Natural killer cell (primary cell): ENCODE measurements at places on chromosomes 5 and 9. TPM values are rescaled to one million over a fixed set of nuclear protein-coding genes. Genes with fewer than 3 reads are reported as not detected.

- no peak for DNase-seq
Observed at GRCh38 chr9:76703270-76703669, 61.0 kb upstream of the PCA3 start.

DNA sequence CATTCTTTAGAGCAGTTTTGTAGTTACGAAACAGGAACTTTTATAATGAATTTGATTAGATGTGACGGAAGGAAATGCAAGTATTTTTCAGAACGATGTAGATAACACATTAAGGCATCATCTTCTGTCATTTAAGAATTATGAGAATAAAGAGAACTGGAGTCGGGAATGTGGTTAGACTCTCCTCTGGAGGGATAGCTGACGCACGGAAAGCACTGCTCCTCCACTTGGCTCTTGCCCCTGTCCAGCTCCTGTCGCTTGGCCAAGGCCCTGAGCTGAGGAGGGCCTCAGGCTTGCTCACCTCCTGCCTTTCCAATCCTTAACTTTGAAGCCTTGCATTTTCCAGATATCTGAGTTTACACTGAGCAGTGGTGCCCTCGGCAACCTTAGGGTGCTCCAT is 60.5 kb downstream of the MAP1B start:
- no peak for DNase-seq

GRCh38 chr5:175778951-175779503 is 92.4 kb upstream of the CPLX2 start:
- no peak for DNase-seq

- no peak for DNase-seq
Observed at GRCh38 chr5:150442699-150443080, 6.8 kb downstream of the RPS14 start.

DNA sequence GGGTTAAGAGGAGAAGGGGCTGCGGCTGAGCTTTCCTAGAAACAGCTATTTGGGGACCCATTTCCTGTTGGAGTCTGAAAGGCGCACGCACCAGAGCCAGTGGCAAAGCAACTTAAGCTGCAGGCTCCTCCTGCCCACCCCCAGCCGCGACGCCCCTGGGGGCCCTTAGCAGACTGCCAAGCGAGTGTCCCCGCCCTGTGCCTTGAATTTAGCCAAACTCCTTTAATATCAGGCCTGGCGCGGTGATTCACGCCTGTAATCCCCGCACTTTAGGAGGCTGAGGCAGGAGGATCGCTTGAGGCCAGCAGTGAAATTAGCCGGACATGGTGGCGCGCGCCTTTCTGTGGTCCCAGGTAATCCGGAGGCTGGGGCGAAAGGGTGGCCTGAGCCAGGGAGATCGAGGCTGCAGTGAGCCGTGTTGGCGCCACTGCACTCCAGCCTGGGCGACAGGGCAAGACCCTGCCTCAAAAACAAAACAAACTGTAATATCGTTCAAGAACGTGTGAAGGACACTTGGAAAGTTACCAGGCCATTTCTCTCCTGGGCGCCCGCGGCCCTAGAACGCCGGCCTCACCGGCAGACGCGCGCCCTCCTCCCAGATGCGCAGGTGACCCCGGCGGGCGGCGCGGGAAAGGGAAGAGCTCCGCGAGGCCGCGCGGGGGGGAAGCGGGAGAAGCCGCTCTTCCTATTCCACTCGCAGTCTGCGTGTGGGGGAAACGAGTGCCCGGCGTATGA is 1.0 kb upstream of the F2R start:
- peak; percentile 28 for DNase-seq

- no peak for DNase-seq
Observed at GRCh38 chr5:68225188-68225910, 9.8 kb downstream of the PIK3R1 start.

DNA sequence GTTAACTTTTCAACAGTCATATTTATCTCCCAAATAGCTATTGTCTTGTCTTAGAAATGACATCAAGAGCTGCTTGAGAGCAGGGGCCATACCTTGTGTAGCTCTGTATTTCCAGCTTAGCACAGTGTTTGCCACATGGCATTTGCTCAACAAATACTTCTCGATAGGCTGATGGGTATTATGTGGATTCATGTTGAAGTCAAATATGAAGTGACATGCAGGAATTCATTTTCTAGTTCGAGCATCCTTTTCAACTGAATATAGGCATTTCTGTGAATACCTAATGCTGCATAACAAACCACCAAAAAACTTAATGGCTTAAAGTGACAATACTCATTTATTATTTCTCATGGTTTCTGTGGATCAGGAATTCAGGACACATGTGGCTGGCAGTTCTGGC is 125.6 kb downstream of the TLE1 start:
- DNase-seq: no peak

GRCh38 chr5:15566789-15567188 is 66.8 kb downstream of the FBXL7 start:
- DNase-seq: no peak

DNA sequence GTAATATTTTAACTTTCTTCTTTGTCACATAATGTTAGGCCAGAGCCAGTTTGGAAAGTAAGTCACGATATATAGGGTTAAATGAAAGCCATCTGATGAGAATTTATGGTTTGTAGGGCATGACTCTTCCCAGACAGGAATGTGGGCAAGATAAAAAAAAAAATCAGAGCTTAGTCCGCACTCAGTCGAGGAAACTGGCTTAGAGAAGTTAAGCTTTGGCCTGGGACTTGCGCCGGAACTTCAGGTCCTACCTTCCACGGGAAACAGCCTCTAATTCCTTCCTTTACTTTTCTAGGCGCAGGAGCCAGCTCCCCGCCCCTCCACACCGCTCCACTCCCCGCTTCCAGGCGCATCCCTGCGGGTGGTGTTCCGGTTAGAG is 475 bp downstream of the DDX31 start:
- DNase-seq: no peak

DNA sequence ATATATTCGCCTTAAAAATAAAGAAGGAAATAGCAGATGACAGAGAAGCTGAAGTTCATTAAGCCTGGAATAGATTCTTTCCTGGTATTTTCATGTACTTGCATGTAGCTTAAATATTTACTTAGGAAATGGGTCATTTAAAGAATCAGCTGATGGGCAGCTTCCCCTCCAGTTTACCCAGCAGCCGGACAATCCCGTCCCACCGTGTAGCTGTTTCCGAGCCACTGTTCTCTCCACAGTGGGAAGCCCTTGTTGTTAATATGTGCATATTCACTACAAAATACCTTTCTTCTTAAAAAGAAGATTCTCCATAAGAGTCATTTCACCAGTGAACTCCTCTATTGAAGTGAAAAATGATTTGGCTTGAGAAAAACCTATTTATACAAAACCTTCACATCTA is 187.0 kb downstream of the FANCC start:
- no peak for DNase-seq

GRCh38 chr5:174531782-174532191 is 192.6 kb upstream of the MSX2 start:
- no peak for DNase-seq

DNA sequence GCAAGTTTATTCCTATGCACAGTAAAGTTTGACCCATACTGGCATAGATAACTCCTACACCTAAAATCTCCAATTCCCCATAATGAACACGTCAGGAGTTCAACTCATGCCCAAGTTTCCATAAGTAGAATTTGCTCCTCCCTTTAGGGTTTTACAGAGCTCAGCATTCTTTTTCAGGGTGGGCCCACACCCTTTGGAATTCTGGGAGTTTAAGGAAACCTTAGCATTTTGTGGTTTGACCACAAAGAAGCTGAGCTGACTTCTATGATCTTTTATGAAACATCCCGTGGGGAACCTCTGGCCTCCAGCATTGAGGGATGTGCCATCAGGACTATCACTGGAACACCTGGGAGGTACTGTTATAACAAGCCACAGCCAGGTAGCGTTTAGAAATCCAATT is 220.6 kb upstream of the MAP3K1 start:
- DNase-seq: no peak

- no peak for DNase-seq
Observed at GRCh38 chr9:82281066-82281465, 292.5 kb downstream of the SPATA31D1 start.

DNA sequence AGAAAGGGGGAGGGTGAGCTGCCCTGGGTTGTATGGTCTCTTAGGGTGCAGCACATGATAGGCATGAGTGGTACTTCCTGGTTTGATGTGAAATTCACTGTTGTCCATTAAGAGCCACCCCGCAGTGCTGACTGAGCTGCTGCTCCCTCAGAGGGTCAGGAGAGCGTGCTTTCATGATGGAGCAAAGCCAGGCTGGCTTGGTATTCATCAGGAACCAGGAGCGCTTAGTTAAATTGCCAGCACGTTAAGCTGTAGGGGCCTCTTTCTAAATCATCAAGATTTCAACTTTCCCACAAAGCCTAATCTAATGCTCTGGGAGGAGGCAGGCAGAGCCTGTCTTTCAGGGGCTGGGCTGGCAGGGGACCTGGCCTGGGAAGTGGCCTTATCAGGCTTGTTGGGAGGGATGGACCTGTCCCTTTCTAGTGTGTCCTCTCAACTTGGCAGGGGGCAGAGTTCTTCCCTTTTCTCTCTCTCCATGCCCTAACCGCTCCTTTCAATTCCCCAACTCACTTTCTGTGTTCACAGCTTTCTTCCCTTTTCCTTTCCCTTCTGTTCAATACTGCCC is 7.9 kb downstream of the CYSTM1 start:
- DNase-seq: no peak

- DNase-seq: no peak
Observed at GRCh38 chr5:146647656-146648199, 131.7 kb upstream of the GPR151 start.

C9orf50 gene
- total RNA-seq: not detected

SAXO1 gene
- total RNA-seq: not detected

PCDHA9 gene
- total RNA-seq: not detected

TOR1A gene
- total RNA-seq: 34.8 TPM

PRDM9 gene
- not detected for total RNA-seq

SPINK4 gene
- total RNA-seq: not detected
